Effector CD8-positive, alpha-beta T cell (primary cell): ENCODE measurements at places on chromosomes 5 and 9.

DNA sequence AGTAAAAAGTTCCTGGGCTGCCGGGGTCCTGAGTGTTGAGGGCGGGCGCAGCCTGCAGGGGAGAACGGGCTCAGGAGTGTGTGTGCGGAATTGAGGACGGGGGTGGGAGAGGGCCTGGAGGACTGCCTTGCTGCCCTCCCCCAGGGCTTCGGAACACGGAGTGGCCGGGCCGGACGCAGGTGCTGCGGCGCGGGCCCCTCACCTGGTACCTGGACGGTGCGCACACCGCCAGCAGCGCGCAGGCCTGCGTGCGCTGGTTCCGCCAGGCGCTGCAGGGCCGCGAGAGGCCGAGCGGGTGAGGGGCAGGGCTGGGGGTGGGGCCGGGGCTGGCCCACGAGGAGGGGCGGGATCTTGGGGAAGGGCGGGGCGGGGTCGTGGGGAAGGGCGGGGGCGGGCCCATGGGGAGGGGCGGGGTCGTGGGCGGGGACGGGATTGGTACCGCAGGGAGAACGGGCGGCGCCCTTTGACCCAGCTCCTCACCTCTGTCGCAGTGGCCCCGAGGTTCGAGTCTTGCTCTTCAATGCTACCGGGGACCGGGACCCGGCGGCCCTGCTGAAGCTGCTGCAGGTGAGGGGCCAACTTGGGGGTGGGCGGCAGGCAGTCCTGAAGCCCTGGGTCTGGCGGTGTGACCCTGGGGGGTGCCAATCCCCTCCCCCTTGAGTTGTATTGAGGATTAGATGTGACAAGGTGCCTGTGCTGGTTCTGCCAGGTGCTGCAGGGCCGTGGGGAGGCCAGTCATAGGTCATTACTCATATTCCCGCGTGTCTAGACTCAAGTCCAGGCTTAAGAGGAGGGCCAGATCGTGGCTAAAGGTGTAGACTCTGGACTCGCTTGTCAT lies 7.1 kb downstream of the FPGS start:
- no peak for DNase-seq

DNA sequence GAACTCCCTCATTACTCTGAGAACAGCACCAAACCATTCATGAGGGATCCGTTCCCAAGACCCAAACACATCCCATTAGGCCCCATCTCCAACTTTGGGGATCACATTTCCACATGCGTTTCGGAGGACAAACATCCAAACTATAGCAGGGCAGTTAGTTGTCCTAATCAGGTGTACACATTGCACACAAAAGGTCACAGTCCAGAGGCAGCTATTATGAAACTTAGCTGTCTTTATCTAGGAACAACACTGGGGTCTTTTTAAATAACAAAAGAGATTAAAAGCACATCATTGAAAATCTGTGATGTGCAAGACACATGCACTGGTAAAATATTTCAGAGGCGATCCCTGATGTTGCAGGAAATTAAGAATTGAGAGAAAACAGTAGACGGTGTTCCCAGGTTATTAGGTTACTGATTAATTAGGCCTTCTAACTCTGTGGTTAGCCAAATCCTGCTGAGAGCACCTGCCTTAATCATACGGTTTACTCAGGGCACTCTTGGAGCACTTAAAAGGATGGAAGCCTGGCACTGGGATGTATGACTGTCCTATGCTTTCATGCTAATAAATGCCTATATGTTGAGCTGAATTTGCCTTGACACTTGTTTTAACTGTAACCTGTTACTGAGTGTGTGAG lies 1574.5 kb upstream of the WWC1 start:
- no peak for DNase-seq

GRCh38 chr5:113278976-113279375 lies 155.8 kb downstream of the TSSK1B start:
- DNase-seq: no peak

GRCh38 chr5:168843277-168844015 lies 264.3 kb upstream of the PANK3 start:
- DNase-seq: no peak

- no peak for DNase-seq
Observed at GRCh38 chr9:108142504-108143201, 653.1 kb upstream of the KLF4 start.

- DNase-seq: no peak
Observed at GRCh38 chr9:35675204-35675603, 1.5 kb downstream of the CA9 start.

DNA sequence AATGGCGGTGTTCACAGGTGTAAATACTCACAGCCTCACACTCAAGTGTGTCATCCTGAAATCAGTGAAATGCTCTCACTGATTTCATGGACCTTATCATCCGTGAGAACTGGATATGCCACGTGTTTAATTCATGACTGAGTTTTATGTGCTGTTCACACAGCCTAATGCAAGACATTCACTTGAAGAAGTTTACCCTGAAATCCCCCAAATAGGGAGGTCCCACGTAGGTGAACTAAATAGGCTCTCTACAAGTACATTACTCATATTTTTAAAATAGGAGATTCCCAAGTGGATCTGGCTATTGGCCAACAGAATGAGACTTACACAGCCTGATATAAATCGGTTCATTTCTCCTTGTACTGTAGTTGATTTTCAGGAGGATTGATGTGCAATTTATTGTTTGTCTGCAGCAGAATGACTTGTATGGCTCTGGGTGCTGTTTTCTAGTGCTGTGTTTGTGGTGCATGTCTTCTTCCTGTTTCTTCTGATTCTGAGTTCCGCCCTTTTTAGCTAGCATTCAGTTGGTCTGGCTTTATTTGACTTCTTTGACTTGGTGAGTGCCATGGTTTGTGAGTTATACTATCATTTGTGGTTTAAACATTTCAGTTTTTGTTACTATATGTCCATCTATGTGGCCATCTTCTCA lies 25.1 kb downstream of the TRIO start:
- DNase-seq: no peak

DNA sequence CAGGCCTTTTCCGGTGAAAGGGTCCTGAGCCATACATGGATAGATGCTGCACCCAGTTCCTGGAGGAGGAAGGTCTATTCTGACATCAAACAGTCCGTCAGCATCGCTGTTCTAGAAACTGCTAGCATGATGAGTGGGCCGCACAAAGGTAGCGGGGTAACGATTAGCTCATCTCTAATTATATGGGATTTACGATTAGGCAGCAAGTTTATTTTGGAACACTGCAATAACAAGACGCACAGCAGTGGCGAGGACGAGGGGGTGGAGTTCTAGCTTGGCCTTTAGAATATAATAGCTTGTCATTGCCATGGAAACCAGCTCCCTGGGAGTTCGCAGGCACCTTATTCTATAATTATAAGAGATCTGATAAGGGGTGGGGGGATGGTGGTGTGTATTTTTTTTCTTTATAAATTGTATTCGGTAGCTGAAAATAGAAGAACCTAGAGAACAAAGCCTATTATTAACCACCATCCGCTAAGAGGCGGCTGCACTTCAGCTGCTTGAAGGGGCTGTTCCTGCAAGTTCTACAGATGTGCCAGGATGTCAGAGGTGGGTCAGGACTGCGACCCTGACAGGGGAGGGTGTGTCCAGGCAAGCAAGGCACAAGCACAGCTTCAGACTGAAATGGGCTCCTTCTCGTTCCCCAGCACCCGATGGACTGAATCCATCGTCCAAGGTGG lies 311.0 kb downstream of the AGTPBP1 start:
- DNase-seq: no peak

DNA sequence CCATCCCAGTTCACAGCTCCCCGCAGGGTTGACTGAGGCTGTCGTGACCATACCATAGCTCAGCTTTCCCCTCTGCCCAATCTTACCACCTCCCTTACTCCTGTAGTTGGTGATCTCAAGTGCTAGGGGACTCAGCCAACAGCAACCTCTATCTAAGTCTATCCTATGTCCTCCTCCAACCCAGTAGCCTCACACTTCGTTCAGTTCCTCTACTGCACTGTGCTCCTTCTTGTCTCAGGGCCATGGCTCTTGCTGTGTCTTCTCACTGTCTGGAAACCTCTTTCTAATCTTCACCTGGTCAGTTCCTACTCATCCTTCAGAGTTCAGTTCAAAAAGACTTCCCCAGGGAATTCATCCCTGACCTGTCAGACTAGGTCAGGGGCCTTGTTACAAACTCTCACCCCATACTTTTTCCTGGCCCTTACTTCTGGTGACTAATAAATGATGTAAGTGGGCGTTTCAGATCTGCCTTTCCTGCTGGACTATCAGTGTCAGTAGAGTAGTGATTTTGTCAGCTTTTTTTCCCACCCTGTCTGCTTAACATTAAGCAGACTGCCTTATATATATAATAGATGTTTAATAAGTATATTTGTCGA lies 53.6 kb upstream of the NR3C1 start:
- no peak for DNase-seq

DNA sequence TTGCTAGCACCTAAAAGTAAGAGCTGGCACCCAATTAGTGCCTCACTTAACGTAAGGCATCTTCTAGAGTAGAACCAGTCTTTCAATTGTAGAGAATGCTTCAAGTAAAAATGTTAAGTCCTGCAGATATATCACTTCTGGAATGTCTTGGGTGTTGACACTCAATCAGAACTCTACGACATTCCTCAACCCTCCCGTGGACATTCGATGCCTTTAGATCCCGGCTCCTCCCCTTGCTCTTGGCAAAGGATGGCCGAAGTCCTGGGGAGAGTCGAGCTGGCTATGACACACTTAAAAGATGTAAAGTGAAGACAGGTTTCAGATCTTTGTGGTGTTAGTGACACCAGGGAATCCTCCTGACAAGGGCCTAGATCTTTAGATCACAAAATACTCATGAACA lies 87.5 kb upstream of the ERCC6L2 start:
- DNase-seq: no peak

DNA sequence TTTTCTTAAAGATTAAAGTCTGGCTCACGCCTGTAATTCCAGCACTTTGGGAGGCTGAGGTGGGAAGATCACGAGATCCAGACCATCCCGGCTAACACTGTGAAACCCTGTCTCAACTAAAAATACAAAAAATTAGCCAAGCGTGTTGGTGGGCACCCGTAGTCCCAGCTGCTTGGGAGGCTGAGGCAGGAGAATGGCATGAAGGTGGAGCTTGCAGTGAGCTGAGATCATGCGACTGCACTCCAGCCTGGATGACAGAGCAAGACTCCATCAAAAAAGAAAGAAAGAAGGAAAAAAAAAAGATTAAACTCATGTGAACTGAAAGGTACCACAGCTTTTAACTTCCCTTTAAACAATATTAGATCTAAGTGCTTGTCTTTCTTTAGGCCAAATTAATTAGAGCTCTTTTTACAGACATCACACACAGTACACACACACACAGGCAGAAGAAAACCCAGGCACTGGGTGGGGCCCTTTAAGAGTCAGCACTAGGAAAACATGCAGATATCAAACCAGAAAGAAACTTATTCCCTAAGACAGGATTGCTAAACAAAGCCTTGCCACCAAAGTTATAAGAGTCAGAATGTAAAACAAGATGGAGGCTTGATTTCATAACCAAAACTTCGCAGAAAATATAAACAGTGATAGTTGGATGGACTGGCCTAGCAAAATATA lies 29.3 kb upstream of the UHRF2 start:
- DNase-seq: no peak

GRCh38 chr9:132708239-132708638 lies 38.0 kb downstream of the GTF3C4 start:
- no peak for DNase-seq

DNA sequence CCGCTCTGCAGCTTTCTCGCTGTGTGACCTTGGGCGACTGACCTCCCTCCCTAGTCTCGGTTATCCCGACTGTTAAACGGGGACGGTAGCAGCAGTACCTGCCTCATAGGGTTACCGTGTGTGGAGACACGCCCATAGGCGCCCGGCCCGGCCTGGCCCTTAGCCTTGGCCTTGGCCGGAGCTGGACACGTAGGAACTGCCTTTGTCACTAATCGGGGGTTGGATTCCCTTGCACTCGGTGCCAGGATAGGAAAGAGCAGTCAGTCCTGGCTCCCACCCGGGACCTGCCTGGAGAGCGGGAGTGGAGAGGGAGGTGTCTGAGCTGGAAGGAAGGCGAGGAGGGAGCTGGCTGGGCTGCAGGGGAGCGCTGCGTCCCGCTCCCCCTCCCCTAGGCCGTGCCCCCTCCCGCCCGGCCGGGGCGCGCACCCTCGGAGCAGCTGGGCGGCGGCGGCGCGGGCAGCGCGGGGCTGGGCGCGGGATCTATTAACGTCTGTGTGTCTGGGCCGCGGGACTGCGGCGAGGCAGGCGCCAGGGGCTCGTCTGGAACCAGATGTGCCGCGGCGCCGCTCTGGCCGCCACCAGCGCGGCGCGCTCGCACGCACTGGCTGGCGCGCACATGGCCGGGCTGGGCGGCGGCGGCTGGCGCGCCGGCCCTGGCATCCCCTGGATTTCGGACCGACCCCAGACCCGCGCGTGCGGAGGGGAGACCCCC lies 31.7 kb downstream of the PRRX2 start:
- no peak for DNase-seq

DNA sequence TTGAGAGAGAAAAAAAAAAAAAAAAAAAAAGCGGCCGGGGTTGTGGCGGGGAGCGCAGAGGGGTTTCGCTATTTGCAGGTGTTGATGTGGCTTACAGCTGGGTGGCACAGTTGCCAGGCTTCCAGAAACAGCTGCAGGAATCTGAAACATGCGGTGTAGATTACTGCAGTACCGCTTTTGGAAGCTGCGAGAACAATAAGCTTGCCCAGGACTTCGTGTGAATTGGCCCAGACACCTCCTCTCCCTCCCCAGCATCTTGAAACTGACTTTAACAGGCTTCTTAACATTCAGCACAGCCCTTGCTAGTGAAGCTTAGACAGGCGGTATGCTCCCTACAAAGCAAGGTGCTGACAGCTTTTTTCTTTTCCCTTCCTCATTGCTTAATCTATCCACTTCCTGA lies 104.0 kb downstream of the ATP10B start:
- DNase-seq: no peak

GRCh38 chr5:102957141-102957540 lies 162.8 kb downstream of the GIN1 start:
- no peak for DNase-seq

DNA sequence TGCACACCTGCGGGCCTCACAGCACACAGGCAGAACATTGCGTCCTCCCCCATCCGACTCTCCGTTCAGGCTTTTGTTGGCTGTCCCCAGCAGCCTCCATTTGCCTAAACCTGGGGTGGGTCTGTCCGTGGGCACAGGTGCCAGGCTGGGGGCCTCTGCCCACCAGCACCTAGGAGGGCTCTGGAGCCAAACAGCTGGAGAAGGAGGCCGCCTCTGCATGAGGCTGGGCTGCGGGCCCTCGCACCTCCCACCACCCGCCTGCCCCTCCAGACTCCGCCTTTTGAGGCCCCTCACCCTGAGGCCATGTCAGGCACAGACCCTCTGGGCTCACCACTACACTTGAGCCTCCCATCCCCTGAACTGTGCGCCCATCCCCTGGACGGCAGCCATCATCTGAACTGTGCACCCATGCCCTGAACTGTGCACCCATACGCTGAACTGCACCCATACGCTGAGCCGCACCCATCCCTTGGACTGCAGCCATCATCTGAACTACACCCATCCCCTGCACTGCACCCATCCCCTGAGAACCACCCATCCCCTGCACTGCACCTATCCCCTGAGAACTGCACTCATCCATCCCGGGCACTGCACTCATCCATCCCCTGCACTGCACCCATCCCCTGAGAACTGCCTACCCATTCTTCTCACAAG lies 98.0 kb upstream of the OTULINL start:
- DNase-seq: no peak

DNA sequence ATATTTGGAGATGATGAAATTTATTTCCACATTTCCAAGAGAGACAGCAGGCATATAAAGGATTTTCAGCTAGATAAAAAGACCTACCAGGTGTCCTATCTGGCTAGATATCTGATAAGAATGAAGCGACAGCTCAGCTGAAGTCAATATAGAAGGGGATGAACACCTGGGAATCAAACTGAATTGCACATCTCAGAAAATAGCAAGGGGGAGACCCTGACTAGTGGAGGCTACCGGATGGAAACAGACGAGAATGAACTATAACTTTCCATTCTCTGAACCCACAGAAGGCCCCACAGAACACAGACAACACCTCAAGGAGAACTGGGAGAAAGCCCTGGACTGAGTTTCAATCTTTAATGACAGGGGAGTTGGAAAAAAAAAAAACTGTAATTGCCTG lies 51.1 kb downstream of the CPLANE1 start:
- no peak for DNase-seq
